ENCODE measurements at places on chromosomes 13 and 19.

DNA sequence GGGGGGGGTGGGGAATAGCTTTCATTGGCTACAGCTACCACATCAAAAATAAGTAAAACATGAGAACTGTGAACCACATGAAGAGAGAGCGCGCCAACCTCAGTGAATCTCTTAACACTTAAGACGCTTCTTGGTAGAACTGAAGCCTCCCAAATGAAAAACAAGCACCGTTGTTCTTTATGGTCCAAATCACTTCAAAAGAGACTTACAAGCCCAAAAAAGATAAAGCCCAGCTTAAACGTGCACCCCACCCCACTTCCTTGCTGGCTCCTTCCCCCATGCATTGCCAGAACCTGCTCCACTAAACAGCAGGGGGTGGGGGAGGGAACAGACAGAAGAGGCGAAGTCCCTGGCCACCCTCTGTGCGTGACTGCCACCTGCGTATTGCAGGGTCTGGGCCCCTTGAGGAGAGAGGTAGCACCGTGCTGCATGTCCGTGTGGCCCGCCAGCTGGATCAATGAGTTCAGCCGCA lies 479.1 kb downstream of the FOXO1 start:
- no peak for DNase-seq

DNA sequence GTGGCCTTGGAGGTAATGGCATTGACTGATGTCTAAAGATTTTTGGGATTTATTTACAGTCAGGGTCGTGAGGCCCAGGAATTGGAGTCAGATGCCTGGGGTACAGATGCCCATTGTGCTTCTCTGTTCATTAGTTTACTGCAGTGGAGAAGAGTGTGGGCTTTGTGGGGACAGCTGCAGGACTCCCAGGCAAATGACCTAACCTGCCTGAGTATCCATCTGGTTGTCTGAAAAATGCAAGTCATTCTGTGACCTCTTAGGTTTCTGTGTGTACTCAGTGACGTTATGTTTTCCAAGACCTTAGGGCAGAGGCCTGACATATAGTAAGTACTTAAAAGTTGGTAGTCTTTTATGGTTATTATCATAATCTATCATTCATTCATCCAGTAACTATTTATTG lies 60.5 kb downstream of the SPATA13 start:
- DNase-seq: no peak

DNA sequence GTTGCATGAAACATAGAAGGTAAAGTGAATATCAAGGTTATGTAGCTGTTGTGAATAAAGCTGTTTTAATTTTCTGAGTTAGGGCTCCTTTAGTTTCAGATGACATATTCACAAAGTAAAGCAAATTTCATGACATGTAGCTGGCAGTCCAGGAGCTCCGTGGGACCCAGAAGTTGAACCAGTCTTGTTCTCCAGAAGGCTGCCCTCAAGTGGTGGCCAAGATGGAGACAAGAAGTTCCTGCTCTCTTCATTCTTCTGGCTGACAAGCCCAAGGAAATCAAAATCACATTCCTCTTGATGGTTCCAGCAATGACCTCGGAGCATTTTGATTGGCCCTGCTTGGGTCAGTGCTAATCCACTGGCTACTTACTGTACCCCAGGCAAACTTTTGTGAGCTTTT lies 128.7 kb downstream of the LIG4 start:
- no peak for DNase-seq

DNA sequence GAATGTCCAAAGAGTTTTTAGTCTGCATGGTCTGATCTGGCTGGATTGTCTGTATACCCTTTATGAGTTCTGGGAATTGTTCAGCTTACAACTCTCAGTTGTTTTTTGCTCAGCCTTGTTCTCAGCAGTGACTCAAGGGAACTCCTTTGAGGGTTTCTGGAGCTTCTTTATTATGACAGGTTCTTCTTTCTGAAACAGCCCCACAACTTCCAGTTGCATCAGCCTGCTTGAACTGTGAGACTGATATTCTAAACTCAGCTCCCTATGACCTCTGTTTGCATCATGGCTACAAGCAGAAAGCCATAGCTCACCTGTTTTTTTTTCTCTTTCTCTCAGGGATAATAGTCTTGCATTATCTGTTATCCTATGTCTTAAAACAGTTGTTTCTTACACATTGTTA lies 85.0 kb downstream of the TDRD3 start:
- DNase-seq: no peak

DNA sequence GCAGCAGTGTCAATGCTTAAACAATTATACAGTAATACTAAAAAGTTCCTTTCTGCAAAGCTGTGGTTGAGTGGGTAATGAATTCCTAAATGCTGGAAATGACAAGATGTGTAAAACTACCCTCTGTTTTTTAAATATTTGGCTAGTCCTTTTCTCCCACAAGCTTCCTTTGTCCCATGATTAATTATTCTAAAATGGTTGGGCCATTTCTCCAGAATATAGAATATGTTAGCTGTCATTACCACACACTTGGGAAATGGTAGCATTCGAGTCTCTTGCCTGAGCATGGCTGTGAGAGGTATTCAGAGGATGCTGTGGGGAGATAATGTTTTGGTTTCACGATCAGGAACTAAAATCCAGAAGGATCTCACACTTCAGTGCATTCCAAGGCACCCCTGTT lies 1185.8 kb downstream of the UQCRFS1 start:
- DNase-seq: no peak

GRCh38 chr19:16144216-16144581 lies 714 bp downstream of the HSH2D start:
- DNase-seq: no peak

GRCh38 chr13:77714119-77714755 lies 16.8 kb downstream of the SLAIN1 start:
- no peak for DNase-seq

- no peak for DNase-seq
Observed at GRCh38 chr19:52070496-52070895, 21.9 kb upstream of the ZNF432 start.

GRCh38 chr19:588093-588740 lies 1.5 kb upstream of the HCN2 start:
- peak; percentile 92 for DNase-seq

DNA sequence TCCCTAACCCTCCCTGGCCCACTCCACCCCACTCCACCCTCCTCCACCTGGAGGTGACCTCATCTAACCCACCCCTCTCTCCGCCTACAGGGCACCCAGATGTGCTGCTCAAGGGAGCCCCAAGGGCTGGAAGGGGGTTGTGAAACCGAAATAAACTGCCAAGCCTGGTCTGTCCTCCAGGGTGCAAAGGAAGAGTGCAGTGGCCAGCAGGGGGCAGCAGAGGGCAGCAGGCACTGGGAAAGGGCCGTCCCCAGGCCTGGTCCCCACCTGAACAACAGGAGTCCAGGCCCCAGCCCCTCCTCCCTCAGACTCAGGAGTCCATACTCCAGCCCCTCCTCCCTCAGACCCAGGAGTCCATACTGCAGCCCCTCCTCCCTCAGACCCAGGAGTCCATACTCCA lies 8.4 kb upstream of the BCAM start:
- DNase-seq: peak; percentile 96

- DNase-seq: no peak
Observed at GRCh38 chr13:33322543-33322809, 36.9 kb upstream of the STARD13 start.

GRCh38 chr19:46537136-46538097 lies 41.8 kb upstream of the PNMA8B start:
- peak; percentile 81 for DNase-seq

GRCh38 chr13:91119643-91120042 lies 227.8 kb upstream of the MIR17HG start:
- DNase-seq: no peak

GRCh38 chr13:41250993-41251392 lies 12.4 kb downstream of the MTRF1 start:
- DNase-seq: no peak

DNA sequence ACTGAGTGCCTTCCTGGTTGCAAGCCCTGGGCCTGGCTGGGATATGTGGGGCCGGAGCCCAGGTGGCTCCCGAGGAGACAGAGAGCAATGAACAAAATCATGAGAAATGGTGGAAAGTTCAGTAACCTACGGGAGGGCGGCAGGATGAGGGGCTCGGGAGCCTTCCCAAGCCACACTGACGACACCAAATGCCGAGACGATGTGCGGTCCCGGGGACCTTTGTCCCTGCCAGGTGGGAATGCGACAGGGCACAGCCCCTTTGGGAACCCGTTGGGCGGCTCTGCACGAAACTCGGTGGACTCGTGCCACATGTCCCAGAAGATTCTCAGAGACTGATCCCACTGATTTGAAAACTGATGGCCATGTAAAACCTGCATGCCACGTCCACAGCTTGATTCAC lies 11.7 kb upstream of the ZNF14 start:
- no peak for DNase-seq

GRCh38 chr19:18060472-18060871 lies 26.3 kb downstream of the IL12RB1 start:
- peak; percentile 30 for DNase-seq

DNA sequence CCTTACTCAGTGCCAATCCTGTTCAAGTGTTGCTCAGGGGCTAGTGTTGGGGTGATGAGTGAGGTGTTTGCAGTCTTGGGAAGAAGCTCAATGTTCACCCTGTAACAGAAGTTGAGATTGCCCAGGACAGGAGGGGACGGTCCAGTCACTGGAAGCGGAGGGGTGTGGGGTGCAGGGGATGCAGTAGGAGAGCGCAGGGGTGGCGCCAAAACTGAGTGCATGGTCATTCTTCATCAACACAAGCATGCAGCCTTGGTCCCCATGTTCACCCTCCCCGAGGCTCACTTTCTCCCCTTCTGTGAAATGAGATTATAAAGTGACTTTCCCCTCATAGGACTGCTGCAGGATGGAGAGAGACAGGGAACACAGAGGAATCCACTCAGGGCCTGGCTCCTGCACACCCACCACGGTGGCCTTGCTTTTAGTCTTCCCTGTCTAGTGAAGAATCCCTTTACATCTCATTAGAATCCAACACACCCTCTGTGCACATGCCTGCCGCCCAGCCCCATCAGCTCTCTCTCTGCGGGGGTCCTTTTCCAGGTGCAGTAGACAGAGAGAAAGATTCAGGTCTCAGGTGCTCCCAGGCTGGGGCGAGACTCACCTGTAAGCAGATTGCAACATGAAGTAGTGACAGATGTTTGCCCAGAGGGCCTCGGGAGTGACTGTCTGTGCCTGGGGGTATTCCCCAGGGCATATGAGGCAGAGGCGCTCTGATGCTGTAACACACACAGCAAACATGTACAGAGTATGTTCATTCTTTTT lies 93.2 kb downstream of the TSHZ3 start:
- no peak for DNase-seq

- DNase-seq: no peak
Observed at GRCh38 chr13:113493315-113493951, 2.9 kb upstream of the DCUN1D2 start.

DNA sequence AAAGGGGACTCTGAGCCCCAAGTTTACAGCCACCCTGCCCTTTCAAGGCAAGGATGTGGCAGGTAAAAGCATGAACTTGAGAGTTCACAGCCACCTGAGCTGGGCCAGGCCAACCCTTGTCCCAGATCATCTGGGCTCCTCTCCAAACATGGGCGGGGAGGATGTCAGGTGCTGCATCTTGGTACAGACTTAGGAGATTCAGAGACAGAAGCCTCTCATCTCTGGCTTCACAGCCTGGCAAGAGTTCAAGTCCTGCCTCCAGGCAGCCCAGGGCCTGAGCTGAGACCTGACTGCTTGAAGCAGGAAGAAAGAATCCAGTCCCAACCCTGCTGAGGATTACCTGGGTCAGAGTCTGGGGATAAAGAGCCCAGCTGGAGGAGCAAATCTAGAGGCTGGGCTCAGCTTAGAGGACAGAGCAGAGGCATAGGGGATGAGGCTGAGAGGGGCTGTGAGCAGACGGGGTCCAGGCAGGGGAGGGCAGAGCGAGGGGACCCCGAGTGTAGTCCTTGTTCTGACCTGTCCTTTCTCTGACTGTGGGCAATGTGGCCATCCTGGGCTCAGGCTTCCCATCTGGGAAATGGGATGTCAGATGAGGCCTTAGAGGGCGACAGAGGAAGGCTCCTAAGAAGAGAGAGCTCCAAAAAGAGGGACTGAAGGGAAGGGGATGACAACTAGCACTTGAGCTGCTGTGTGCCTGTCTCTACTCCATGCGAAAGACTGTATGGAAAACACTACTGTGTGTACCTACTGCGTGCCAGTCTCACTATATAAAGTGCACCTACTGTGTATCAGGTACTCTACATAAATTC lies 6.6 kb upstream of the OR10H5 start:
- DNase-seq: no peak

DNA sequence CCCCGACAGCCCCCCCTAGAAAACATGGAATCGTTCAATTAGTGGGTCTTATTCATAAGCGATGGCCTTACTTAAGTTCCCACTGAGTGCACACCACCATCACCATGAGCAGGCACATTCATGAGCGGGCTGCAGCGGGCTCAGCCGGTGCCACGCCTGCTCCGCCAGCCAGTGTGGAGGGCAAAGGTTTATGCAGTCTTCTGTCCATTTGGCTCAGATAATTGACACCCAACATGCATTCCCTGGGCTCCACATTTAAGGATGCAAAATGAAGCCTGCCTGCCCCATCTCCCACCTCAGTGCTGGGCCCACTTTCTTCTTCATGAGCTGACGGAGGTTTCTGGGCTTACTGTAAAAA lies 12.1 kb downstream of the C19orf12 start:
- DNase-seq: no peak

GRCh38 chr13:19345158-19345557 lies 163.5 kb upstream of the TUBA3C start:
- no peak for DNase-seq

DNA sequence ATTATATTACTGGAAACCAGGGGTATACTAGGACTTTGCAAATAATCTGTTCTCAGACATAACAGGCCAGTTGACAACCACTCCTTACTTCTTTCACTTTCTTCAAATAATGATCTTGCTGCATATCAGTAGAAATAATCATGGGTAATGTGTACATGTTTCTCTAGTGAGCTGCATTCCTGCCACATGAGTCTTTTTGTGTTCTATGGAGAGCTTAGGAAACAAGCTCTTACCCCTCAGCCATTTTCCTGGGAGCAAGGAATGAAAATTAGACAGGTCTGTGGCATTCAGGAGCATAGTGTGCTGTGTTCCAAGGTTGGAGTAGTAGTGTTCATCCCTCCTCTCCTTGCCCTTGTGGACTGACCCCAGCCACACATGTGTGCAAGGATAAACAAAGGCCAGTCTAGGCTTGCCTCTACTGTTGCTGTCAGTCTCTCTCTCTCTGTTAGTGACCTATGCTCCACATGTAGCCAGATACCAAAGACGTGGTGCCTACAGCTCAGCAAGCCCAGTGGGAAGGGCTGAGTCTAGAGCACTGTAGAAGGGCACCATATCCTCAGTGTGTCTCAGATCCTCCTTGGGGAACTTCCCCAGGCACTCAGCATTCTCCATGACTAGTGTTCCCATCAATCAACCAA lies 11.5 kb upstream of the OXGR1 start:
- DNase-seq: no peak
